ENCODE measurements at places on chromosomes 1 and 21. TPM values are rescaled to one million over a fixed set of nuclear protein-coding genes. Genes with fewer than 3 reads are reported as not detected.

DNA sequence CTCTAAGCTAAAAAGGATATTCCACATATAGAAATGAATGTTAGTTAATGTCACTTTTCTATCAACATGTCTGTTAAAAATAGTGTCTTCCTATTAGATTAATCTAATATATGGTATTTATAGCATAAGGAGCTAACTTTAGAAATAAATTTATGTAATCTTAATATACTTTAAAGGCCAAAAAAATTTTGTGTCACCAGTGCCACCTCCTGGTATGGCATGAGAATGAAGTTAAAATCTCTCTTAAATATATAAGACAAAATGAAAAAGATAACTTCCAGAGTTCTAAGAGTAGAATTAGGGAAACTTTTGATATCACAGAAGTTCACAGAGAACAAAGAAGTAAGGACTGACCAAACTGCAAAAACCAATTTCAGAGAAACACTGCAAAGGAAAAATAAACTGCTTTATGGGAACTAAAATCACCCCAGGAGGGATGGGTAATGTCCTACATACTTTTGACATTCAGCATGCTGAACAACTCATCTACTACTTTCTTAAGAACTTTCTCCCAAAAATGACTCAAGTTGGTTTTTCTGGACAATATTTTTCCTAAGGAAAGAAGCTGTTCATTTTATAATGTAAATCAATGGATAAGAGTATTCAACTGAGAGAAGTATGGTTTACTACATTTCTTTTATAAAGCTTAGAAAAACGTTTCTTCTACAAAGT lies 82.8 kb downstream of the TRIM33 start:
- DNase-seq = no peak

GRCh38 chr21:20652846-20653245 lies 345.4 kb upstream of the NCAM2 start:
- no peak for DNase-seq

DNA sequence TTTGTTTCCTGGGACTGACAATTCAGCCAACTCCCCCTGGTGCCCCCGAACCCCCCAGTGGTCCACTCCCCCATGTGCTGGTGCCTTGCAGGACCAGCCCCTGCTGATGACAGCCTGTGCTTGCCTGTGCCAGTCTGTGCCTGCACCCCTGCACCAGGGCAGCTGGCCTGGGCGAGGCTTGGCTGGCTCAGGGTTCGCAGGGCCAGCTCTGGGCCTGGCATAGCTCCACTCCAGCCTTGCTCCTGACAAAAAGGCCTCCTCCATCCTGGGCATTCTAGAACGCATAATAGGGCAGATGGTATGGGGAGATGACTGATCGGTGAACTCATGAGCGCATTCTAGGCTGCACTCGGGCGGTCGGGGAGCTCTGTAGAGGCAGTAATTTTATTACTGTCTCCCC lies 5.4 kb downstream of the CNTN2 start:
- no peak for DNase-seq

TNNI3K gene
- 2.7 TPM for polyA plus RNA-seq

DIO1 gene
- 9.8 TPM for polyA plus RNA-seq

GJA9 gene
- 0.20 TPM for polyA plus RNA-seq

FCN3 gene
- 1.6 TPM for polyA plus RNA-seq

GRCh38 chr1:100250807-100251206 lies 1.2 kb upstream of the DBT start:
- DNase-seq = no peak

All from right renal cortex interstitium (tissue), 3 donors.